Aortic smooth muscle cell (primary cell): ENCODE measurements at places on chromosomes 7 and 10. TPM values are rescaled to one million over a fixed set of nuclear protein-coding genes. Genes with fewer than 3 reads are reported as not detected.

Gene LRMDA
- total RNA-seq, result 4.6 and 7.8 TPM in 2 replicates

Gene GNAT3
- total RNA-seq, result not detected in 2 replicates

Gene UBTD1
- 22.5 and 22.9 TPM in 2 replicates for total RNA-seq

Gene MOSPD3
- total RNA-seq, result 4.0 and 6.9 TPM in 2 replicates

Gene RNF32
- total RNA-seq, result 0.62 and 1.2 TPM in 2 replicates

Gene CHAT
- total RNA-seq, result 0.06 TPM in 1 of 2 replicates, not detected in the other

Gene FAM237B
- total RNA-seq, result not detected in 2 replicates

Gene PDK4
- 3.2 and 59.5 TPM in 2 replicates for total RNA-seq

Gene CDC14C
- total RNA-seq, result not detected in 2 replicates

Gene OR6V1
- total RNA-seq, result not detected in 2 replicates

Gene VPS37D
- total RNA-seq, result 2.9 and 3.6 TPM in 2 replicates

Gene NPY
- total RNA-seq, result not detected in 2 replicates

Gene SLC26A5
- total RNA-seq, result not detected in 2 replicates

Gene TAC1
- total RNA-seq, result not detected in 2 replicates

Gene NME8
- total RNA-seq, result not detected in 2 replicates

Gene PNLIPRP3
- not detected in 2 replicates for total RNA-seq

Gene ATP6V0A4
- not detected in 2 replicates for total RNA-seq

Gene HOXA3
- total RNA-seq, result 0.92 and 1.6 TPM in 2 replicates

Gene FIGNL1
- 11.1 and 19.8 TPM in 2 replicates for total RNA-seq

Gene CREM
- 52.2 and 89.3 TPM in 2 replicates for total RNA-seq

Gene ZNF398
- total RNA-seq, result 6.7 and 6.8 TPM in 2 replicates

Gene SPDYE9
- not detected in 2 replicates for total RNA-seq

Gene KAZALD1
- total RNA-seq, result 78.5 and 101 TPM in 2 replicates

Gene ARL3
- total RNA-seq, result 9.6 and 9.7 TPM in 2 replicates
